Right lobe of liver (tissue), 6 donors: ENCODE measurements at places on chromosomes 3 and 15. TPM values are rescaled to one million over a fixed set of nuclear protein-coding genes. Genes with fewer than 3 reads are reported as not detected.

DNA sequence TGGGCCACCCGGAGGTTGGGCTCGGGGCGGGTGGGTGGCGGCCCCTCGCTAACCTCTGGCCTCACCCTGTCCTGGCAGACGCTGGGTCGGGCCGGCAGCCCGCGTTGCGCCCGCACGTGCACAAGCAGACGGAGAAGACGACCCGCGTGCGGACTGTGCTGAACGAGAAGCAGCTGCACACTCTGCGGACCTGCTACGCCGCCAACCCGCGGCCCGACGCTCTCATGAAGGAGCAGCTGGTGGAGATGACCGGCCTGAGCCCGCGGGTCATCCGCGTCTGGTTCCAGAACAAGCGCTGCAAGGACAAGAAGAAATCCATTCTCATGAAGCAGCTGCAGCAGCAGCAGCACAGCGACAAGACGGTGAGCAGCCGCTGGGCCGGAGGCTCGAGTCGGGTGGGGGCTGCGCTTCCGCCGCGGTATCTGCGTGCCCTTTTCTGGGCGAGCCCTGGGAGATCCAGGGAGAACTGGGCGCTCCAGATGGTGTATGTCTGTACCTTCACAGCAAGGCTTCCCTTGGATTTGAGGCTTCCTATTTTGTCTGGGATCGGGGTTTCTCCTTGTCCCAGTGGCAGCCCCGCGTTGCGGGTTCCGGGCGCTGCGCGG is 3.7 kb downstream of the ISL2 start:
- no peak for DNase-seq

GPR62 gene
- total RNA-seq: not detected

GRCh38 chr3:142269767-142270166 is 44.4 kb upstream of the GK5 start:
- no peak for DNase-seq

NIT2 gene
- total RNA-seq: 43.5 TPM

ARIH2 gene
- 36.7 TPM for total RNA-seq

GRCh38 chr3:6449099-6449498 is 411.8 kb upstream of the GRM7 start:
- DNase-seq: no peak

DNA sequence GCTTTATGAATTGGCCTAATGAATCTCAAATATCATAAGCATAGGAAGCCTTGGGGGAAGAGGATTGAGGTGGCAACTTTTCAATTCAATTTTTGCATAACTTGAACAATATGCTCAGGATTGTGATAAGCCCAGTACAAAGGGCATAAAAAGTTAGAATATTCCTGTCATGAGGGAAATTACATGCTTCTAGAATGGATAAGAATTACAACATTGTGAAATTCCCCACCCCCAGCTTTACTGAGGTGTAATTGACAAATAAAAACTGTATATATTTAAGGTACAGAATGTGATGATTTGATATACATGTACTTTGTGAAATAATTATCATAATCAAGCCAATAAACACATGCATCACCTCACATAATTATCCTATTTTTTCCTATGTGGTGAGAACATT is 132.6 kb upstream of the TNIK start:
- no peak for DNase-seq

GRCh38 chr15:78766041-78766440 is 45.2 kb downstream of the ADAMTS7 start:
- no peak for DNase-seq

DNA sequence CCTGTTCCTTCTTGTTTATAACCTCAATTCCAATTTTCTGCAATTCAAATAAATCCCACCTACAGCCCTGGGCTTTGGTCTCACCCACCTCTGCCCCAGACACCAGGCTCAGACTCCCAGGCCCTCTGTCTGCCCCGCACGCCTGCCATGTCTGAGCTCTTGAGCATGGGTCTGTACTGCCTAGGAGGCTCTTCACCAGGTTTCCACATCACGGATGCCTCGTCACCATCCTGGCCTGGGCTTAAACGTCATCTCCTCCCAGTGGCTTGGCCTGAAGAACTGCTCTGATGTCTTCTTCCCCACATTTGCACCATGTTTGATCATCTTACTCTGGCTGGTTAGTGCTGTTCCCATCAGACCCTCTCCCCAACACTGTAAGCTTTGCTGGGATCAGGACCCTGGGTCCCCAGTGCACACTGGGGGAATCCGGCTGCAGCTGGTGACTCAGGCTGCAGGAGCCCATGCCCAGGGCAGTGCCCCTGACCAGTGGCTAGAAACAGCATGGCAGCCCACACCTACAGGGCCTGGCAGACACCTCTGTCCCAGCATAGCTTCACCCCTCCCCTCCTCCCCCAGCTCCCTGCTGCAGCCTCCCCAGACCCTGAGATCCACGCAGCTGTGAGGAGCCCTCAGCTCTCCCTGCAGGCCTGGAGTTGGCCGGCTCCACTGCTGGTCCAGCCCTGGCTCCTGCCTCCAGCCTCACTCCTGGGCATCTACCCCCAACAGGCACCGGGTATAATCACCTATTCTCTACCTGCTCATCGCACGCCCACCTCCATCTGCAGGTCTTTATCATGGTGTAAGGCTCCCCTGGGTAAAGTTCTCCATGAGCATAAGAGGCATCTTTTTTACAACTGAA is 162.8 kb upstream of the NSMCE3 start:
- DNase-seq: no peak

DNA sequence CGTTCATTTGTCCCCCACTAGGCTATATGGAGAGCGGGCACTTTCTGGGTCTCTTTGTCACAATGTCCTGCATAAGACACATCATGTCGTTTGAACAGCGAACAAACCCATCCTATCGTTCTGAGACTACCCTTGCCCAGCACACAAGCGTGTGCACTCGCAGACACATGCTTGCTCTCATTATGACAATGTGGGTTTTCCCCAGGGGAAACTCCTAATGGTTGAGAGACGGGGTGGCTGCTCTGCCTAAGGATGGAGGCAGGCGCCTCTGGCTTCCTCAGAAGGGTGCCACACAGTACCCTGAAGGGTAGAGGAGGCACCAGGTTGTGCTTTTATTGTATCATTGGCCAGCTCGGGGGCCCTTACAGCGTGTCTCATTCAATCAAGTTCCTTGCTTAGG is 51.0 kb upstream of the MYZAP start:
- no peak for DNase-seq

FAM81A gene
- total RNA-seq: 0.18 TPM

- DNase-seq: no peak
Measured at GRCh38 chr3:170222647-170223541, 670 bp downstream of the PRKCI start.

ATP2B2 gene
- total RNA-seq: 45.1 TPM

GRCh38 chr3:187662848-187663409 is 7.3 kb downstream of the SST start:
- DNase-seq: no peak

TMEM39A gene
- total RNA-seq: 23.8 TPM

DNA sequence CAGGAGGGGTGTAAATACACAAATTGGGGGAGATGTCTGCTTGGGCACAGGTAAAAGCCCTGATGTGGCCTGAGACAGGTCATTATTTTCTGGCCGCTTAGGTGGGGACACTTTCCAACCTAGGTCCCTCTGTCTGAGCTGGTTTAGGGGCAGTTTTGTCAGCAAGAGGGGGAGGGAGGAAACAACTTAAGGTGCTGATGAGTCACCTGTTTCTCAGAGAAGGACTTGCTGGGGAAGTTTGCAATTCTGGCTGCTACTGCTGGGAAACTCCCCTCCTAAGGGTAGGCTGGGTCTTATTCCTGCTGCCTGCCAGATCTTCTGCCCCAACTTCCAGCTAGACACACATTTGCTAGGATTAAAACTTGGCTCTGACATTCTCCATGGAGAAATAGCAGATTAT is 4.8 kb upstream of the RHOV start:
- DNase-seq: no peak

- DNase-seq: no peak
Measured at GRCh38 chr3:63290686-63291085, 12.6 kb downstream of the SYNPR start.

DNA sequence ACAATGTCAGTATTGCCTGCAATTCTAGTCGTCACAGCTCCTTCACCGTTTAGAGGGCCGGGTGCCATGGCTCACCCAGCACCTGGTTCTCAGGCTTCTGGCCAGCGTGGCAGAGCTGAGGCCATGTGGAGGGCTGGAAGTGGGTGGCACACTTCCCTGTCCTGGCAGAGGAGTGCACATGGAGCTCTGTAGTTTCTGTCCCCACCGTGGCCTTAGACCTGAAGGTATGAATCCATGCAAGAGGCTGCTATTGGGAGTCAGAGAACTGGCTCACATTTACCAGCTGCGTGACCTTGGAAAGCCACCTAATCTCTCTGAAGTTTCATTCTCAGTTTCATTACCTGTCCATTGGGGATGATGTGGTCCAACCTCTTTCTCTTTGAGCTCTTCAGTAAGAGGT is 22.2 kb downstream of the EPHB1 start:
- DNase-seq: no peak

TRH gene
- not detected for total RNA-seq

PTX3 gene
- not detected for total RNA-seq

- no peak for DNase-seq
Measured at GRCh38 chr15:62465173-62465572, 300.1 kb upstream of the C2CD4B start.

- no peak for DNase-seq
Measured at GRCh38 chr15:94387849-94388441, 156.6 kb downstream of the MCTP2 start.

HYAL1 gene
- 97.5 TPM for total RNA-seq

DNA sequence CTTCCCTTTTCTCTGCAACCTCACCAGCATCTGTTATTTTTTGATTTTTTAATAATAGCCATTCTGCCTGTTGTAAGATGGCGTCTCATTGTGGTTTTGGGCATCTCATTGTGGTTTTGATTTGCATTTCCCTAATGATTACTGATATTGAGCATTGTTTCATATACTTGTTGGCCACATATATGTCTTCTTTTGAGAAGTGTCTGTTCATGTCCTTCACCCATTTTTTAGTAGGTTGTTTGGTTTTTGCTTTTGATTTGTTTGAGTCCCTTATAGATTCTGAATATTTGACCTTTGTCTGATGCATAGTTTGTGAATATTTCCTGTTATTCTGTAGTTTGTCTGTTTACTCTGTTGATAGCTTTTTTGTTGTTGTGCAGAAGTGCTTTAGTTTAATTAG is 312.2 kb upstream of the TBC1D5 start:
- no peak for DNase-seq

GRCh38 chr3:195221015-195221853 is 49.7 kb downstream of the XXYLT1 start:
- no peak for DNase-seq

DNA sequence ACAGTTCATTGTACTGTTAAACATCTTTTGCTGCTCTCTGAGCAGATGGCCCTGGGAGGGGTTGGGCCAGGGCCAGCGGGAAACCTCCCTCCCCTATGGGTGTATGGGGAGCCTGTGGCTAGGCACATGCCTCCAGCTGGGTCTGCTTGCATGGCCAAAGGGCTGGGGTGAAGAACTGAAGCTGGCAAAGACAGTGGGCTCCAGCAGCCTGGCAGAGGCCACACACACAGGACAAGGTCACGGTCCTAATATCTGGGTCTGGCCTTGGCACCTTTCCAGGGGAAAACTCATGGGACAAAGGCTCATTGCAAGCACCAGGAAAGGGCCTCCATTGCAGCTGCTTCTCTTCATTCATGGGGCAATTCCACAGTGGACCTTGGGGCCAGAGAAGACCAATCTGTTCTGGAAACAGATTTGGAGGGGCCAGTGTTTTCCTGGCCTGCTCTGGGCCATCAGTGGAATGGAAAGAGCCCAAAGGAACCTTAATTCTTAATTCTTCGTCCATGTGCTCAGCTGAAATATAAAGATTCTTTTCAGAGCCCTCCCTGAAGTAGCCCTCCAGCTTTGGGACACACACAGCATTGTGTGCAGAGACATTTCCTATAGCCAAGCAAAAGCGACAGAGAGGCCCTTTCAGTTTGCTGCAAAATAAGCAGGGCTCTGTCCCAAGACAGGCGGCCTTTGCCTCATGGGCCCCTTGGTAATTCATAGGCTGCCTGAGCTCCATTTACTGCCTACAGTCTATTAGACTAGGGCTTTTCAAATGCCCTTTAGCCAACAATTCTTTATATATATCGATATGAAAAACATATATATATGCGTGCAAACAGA is 11.3 kb upstream of the LIMD1 start:
- DNase-seq: peak; percentile 93

DNA sequence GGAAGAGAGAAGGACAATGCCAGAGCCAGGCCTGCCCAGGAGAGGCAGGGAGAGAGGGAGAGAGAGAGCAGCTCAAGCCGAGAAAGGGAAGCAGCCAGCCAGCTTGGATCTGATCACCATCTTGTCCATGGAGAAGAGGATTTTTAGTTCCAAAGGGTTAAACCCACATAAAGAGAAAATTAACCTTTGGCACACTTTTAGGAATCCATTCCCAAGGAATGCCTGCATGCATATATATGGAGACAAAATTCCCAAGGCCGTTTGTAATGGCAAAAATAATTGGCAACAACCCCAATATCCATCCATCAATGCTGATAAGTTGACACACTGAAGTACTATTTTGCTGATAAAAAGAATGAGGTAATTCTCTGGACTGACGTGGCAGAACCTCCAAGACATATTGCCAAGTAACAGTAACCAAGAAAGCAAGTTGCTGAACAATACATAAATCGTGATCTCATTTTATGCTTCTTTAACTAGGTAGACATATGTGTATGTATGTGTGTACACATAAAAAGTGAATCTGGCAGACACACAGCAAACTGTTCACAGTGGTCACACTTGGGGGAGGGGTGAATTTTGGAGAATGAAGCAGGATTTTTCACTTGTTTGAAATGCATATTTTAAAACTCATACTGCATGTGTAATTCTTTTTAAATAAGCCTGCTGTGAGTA is 7.5 kb upstream of the STRA6 start:
- no peak for DNase-seq

DNA sequence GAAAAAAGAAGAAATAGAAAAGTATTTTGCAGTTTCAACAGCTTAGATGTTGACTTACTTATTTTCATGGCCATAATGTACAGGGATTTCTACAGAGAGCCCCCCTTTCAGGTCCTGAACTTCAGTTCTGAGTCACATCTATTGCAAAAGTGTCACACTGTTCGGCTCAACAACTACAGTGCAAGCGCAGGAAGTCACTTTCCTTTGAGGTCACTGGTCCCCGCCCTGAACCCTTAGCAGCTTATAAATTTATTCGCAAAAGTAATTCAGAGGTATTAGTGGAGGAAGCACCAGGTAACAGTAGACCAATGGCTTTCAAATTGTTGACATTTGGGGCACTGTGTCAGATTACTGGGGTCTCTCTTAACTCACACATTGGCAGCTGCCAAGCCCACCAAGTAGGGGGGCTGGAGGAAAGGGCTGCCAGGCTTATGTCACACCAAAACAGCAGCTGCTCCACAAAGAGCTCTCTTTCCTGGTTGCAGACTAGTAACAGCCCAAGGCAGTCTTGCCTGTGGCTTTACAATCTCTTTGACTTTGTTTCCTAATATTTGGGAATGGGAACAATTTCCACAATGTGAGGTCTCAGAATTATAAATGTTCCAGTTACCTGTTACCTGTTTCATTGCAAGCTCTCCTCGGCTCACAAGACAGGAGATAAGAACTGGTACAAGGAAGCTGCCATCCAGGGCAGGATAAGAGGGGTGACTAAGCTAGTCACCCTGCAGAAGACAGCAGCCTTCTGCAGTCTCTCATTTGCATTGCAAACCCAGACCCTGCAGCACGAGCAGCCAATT is 130.2 kb upstream of the STRIT1 start:
- no peak for DNase-seq
